ENCODE measurements at places on chromosomes 13 and 19.

DNA sequence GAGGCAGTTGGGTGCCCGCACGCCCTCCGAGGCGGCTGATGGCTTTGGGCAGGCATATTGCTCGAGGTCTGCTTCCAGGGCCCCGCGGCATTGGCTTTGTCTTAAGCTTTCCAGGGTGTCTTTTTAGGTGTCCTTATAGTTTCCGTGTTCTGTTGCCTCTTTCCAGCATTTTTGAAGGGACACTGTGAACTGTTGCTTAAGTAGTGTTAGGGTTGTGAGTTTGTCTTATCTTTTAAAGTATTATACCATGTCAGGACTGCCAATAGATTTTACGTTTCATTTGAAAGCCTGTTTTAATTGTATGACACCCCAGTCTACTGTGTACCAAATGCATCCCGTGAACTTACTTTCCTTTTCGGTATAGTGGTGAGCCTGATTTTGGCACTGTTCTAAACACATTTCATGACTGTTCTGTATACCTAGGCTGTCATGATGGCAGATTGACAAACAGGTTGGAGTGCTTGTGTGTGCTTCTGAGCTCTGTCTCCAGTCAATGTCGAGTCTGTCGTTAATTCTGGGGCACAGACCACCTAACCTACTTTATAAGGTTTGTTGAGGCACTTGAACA is 656 bp downstream of the PCCA start:
- DNase-seq, result no peak

DNA sequence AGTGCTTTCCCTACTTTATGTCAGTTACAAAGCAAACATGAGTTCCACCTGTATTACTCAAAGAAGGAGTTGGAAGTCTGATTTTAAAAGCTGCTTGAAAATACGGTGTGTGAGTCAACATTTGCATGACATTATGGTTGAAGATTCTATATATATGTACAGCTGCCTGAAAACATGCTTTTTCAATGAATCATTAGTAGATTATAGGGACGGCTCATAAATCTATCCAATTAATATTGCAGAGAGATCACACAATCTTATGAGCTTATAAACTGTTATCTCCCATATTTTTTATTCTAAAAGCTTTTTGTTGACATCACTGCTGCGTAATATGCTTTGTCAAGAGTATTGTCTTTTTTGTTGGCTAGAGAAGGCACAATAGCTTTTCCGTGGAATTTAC is 873.8 kb downstream of the SLITRK6 start:
- DNase-seq, result peak; percentile 65

DNA sequence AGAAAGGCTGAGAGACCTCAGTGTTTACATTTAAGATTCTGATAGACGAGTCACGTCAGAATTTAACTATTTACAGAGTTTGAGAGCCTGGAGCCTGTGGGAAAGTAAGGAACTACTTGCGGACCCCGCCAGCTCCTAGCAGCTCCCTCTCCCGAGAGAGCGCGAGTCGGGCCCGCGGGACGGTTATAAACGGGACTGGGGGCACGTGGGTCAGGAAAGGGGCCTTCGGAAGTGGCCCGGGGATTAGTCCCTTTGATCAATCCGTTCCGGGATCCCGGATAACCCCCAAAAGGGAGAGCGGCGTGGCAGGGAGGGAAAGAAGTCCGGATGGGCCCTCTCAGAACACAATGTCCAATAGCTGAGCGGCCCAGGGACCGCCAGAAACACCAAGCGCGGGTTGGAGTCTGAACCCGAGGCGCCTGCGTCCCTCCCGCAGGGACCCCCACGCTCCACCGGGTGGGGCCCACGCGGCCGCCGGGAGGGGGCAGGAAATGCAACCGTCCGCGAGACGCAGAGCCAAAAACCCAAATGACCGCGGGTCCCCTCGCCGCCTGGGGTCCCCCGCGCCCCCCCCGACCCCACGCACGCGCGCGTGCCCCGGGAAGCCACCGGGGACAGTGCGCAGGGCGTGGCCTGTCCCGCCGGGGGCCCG is 3.6 kb downstream of the ZIC5 start:
- DNase-seq, result no peak

GRCh38 chr13:71524613-71525304 is 342.2 kb downstream of the DACH1 start:
- DNase-seq, result peak; percentile 51

GRCh38 chr19:18098891-18099622 is 1.5 kb downstream of the MAST3 start:
- no peak for DNase-seq

DNA sequence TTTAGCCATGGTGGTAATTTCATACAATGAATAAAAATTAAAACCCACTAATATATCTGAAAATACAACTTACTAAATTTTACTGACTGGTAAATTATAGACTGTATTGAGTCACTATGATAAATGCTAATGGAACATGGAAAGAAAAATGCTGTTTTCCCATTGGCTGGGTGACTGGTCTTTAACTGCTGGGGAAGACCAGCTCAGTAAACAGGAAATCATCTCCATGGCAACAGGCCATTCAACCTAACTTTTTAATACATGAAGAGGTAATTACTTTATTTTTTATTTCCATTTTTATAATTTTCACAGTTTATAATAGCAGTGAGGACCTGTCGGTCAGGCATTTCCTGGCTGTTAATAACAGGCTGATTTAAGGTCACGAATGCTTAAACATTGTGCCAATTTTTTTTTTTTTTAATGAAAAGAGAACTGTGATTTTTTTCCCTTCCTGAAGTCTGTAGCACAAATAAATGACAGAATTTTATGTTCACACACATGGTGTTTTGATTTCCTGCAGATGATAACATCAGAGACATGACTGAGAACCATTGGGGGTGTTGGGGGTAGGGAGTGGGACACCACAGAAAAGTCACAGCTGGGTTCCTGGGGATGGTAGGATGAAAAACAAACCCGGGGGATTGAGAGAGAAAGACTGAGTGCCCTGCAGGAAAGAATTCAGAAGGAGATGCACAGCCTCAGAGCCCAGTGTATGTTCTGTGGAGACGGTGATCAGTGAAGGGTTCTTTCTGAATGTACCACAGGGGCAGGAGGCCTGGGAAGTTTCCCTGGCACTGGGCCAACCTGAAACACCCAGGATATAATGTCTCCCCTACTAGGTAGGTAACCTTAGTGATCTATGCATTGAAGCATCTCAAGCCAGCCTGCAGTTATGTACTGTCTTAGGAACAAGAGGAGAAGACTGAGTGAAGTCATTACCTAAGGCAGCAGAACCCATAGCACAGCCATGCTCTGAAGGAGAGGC is 297.1 kb downstream of the COG6 start:
- peak; percentile 78 for DNase-seq

DNA sequence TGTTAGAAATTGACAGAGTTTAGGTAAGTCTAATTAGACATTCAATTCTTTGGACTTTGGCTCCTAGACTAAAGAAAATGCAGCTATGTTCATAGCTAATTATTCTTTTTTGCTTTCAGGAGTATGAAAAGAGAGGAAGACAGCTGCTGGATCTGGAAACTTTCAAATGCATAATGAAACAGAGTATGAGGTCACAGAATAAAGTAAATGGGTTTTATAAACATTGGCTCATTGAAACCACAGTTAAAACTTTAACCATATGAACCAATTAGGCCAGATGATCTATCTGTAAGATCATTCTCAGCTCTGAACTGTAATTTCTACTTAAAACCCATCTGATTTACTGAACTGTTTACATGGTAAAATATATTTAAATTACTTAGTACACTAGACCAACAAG is 82.7 kb downstream of the TEX26 start:
- DNase-seq, result no peak

GRCh38 chr13:103788061-103788652 is 721.9 kb upstream of the SLC10A2 start:
- no peak for DNase-seq

DNA sequence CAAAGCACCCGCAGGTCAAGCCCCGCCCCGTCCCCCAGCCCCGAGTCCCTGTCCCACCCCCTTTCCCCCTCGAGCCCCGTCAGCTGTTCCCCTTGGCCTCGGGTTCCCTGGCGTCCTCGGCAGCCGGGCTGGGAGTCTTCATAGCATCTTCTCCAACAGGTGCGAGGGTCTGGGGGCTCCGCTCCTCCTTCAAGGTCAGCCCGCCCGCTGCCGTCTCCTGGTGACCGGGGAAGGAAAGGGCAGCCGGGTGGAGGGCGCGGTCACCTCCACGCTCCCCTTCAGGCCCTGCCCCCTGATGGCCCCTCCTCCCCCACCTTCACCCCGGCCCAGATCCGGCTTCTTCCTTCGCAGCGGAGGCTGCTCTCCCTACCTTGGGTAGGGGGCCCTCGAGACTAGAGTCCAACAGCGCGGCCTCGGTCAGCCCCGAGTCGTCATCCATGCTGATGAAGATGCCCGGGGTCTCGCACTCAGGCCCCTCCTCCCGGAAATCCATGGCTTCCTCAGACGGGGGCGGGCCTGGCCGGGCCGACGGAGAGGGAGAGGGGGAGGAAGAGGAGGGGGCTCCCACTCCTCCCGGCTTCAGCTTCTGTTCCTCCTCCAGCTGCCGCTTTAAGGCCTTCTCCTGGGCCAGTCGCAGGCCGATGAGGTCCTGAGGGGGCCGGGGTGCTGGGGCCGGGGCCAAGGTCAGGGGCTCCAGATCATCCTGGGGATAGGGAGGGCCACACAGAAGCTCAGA is 541 bp upstream of the RSPH6A start:
- DNase-seq, result no peak

- DNase-seq, result no peak
These were observed 209.6 kb upstream of the SOX1 start for GRCh38 chr13:111857336-111857735.

- DNase-seq, result no peak
These were observed 3.1 kb upstream of the TNFSF13B start for GRCh38 chr13:108266321-108266990.

DNA sequence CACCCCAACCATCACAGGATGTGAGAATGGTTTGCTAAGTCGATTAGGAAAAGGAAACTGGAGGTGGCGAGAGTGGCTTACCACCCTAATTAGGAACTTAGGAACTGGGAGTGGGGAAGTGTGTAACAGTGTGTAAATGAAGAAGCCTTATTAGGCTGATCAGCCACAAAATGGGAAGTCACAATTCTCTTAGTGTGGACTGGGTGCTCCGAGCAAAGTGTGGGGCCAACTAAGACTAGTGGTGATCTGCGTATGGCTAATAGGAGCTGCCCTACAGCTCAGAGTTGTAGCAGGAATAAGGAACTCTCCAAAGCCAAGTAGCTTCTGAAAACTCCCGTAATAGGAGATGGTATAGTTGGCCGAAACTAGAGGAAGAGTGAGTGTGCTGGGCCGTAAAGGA is 7.6 kb downstream of the SIGLEC11 start:
- no peak for DNase-seq

DNA sequence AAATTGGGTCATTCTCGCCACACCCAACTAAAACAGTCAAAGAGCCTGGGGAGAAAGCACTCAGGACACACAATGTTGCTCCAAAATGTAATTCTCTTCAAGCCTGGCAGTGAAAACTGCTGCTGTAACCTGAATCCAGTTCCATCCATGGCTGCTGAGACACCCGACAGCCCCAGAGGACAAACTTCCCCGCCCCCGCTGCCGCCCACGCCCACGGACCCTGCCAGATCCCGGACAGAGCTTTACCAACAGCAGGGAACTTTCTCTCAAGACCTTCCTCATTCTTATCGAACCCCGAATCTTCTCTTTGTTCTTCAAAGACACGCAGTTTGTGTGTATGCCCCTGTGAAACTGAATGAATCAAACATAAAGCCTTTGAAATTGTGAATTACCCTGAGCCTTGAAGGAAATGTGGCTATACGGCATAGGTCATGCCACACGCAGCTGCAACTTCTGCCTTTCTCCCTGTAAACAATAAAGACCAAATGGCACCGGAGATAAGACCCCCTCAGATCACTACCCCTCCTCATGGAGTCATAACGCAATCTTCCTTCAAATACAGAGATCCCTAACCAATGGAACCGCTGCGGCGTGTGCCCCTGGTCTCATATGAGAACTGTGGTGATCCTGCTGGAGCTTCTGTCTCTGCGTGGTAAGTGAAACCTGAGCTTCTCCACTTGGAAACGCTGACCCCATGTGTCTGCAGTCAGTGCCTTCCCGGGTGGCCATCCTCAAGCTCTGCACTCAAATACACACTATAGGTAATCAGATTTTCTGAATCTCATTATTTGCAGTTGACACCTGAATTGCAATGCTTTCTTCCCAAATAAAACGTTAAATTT is 4.8 kb upstream of the LAMP1 start:
- peak; percentile 8 for DNase-seq

DNA sequence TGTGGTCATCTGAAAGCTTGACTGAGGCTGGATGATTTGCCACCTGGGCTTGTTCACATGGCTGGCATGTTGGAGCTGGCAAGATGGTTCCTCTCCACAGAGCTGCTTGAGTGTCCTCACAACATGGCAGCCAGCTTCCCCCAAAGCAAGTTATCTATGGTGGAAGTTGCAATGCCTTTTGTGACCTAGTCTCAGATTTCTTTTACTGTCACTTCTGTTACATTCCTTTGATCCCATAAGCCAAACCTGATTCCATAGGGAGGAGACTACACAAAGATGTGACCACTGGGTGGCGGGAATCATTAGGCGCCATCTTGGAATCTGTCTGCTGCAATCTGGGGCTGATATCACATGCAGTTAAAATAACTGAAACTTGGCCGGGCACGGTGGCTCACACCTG is 17.5 kb upstream of the LMTK3 start:
- no peak for DNase-seq

GRCh38 chr13:34364633-34365032 is 546.7 kb downstream of the RFC3 start:
- DNase-seq, result no peak

- DNase-seq, result no peak
These were observed 2325.6 kb upstream of the PCDH20 start for GRCh38 chr13:63741029-63741813.

- peak; percentile 19 for DNase-seq
These were observed 61.5 kb upstream of the TDRD3 start for GRCh38 chr13:60335531-60335930.

GRCh38 chr13:65435590-65435989 is 1794.5 kb downstream of the PCDH9 start:
- DNase-seq, result no peak

DNA sequence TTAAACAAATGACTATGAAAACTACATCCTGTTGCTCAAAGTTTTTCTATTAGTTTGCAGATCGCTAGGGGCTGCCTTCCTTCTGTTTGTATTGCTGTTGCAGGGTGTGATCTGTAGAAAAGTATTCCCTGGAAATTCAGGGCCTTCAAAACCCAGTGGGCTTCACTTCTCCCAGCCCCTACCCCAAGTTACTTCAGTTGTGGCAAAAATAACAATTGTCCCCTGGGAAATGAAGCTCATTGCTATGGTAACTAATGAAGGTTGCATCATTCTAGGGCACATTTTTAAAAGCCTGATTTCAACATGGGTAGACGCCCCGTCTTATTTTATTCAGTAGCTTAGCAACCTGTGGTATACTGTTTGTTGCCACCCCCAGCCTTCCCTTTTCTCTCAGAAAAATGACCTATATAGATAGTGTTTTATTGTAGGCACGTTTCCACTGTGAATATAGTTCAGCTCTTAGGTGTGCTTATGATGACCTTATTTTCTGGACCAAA is 60.9 kb downstream of the WDFY2 start:
- peak; percentile 76 for DNase-seq

GRCh38 chr13:114258589-114258988 is 22.8 kb upstream of the UPF3A start:
- DNase-seq, result no peak

- DNase-seq, result no peak
These were observed 9.0 kb downstream of the MICU2 start for GRCh38 chr13:21594715-21595545.

DNA sequence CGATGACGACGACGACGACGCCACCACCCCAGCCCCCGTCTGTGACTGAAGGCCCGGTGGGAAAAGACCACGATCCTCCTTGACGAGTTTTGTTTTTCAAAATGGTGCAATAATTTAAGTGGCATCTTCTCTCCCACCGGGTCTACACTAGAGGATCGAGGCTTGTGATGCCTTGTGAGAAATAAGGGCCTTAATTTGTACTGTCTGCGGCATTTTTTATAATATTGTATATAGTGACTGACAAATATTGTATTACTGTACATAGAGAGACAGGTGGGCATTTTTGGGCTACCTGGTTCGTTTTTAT is 2.5 kb downstream of the KLF2 start:
- no peak for DNase-seq

Measured in fibroblast of skin of right quadriceps (primary cell).